DMS53 (cell line): ENCODE measurements at places on chromosomes 4 and X.

DNA sequence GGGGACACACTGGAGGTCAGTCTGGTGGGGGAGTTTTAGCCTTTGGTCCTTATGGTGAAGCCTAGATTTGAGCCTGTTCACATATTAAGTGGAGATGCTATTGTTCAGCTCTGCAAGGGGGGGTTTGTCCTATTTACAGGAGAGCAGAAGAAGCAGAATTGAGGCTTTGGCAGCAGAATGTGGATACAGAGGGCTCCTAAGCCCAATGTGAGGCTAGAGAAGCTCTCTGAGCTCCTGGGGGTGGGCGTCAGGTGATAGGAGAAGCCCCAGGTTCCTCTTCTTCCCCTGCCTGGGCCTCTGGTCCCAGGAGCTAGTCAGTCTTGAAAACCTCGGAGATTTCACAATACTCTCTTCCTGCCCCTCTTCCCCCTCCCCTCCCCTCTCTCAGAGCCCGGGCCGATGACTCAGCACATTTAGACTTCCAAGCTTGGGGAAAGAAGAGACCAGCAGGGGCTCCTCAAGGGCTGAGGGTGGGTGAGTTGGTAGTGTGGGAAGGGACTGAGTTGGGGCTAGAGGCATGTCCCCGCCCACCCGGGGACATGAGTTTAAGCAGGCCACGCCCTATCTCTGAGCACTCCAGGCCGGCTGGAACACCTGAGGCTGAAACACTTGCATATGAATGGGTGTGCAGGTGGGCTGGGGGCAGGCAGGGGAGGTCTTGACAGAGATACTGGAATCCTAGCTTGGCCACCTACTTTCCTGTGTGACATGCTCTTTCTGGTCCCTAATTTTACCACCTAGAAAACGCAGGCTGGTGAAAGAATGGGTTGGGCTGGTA lies 3.4 kb downstream of the TFE3 start:
- DNase-seq, result peak; percentile 85

DNA sequence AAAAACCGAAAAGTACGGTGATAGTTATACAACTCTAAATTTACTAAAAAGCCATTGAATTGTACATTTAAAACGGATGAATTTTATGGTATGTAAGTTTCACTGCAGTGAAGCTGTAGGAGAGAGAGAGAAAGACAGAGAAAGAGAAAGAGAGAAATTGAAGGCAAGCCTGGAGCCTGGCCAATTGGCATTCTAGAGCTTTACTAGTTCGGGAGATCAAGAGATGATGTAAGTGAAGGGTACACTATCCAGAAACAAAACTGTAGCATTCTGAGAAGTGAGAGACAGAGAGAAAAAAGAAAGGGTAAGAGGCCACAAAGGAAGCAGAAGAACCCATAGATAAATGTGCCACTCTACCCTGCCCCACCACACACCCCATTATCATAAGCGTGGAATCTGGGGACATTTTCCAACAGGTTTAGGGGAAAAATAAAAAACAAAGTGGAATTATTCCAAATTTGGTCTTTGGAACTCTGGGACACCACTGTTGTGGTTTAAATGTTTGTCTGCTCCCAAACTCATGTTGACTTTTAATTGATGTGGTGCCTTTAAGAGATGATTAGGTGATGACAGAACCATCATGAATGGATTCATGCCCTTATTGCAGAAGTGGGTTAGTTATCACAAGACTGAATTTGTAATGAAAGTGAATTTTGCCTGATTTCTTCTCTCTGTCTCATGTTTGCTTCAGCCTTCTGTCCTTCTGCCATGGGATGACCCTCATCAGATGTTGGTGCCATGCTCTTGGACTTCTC lies 123.0 kb upstream of the PLS3 start:
- no peak for DNase-seq

DNA sequence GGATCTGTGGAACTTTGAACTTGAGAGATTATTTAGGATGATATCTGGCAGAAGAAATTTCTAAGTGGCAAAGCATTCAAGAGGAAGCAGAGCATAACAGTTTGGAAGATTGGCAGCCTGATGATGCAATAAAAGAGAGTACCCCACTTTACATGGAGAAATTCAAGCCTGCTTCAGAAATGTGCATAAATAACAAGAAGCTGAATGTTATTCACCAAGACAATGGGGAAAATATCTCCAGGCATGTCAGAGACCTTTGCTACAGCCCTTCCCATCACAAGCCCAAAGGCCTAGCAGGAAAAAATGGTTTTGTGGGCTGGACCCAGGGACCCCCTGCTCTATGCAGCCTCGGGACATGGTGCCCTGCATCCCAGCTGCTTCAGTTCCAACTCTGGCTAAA lies 420.8 kb downstream of the DTHD1 start:
- no peak for DNase-seq

GRCh38 chrX:52995987-52996331 lies 37.6 kb upstream of the FAM156A start:
- DNase-seq, result no peak

GRCh38 chrX:51889851-51890250 lies 3.6 kb upstream of the MAGED1 start:
- no peak for DNase-seq

GRCh38 chrX:115237056-115237455 lies 3.2 kb upstream of the LRCH2 start:
- DNase-seq, result no peak

DNA sequence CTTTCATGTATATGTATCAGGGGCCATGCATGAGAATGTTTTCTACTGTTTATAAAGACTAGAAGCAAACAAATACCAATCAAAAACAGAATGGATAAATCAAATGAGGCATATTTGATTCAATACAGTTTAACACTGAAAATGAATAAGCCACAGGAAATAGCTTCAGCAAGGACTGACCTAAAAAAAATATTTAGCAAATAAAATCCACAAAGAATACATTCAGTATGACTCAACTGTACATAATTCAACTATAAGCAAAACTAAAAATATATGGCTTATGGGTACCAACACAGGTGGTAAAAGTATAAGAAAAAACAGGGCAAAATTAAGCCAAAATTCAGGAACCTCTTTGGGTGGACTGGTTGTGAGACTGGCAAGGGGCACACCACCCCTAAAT lies 112.9 kb downstream of the KCNIP4 start:
- DNase-seq, result no peak

DNA sequence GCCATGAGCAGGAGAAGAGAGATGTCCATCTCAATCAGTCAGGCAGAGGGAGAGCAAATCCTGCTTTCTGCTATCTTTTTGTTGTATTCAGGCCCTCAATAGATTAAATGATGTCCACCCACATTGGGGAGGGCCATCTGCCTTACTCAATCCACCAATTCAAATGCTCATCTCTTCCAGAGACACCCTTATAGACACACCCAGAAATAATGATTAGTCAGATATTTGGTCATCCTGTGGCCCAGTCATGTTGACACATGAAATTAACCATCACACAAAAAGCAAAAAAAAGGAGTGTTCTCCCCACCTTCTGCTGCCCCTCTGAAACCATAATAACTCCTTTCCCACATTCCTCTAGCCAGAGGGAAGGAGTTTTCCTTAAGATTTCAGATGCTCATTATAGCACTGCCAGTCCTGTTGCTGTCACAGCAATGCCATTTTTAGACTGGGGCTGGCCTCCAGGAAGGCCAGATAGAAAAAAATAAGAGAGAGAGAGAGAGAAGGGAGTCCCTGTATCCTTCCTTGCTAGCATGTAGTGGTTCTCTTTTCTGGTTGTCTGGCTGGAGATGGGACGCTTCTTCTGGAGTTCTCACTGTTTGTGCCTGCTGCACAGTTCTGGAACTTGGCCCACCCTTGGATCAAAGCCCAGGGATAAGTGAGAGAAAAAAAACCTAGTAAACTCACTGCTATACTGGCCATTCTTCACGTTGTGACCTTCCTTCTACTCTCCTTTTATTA lies 177.7 kb downstream of the RBM46 start:
- no peak for DNase-seq

DNA sequence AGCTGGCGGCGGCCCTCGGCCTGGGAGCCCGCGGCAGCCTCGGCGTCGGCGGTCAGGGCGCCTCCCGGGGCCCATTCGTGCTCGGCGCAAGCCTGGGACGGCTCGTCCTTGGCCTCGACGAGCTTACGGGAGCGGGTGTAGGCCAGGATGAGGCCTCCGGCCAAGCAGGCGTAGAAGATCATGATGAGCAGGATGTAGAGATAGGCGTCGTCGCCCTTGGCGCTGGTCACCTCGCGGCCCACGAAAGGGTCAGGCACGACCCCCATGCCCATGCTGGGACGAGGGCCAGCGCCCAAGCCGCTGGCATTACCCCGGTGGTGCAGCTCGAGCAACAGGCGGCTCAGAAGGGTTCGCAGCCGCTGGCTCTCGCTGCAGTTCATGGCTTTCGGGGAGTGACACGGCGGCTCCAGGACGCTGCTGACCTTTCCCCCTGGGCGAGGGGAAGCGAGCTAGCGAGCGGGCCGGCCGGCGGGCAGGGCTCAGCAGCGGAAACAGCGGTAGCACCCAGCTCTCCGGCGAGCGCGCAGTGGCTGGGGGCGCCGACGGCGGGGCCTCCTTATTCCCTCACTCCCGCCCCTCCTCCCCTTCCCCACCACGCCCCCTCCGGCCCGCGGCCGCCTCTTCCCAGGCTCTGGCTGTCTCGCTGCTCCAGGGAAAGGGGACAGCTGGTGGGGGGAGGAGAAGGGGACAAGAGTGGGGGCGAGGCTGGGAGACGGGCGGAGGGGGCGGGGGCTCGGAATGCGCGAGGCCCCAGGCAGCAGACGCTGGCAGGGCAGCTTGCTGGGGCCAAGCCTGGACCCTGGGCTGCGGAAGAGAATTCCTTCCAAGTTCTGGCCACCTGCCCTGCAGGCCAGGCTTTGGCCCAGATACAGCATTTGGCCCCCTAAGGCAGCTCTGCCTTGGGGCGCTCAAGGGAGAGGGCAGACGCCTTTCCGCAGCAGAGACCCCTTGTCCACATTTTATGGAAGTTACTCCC lies at the start of gene KCNE5:
Gene KCNE5 (minus strand): TSS at position 532 of the 976 bp plus-strand sequence. CDS start 152 bp downstream, at position 380.
- DNase-seq, result no peak

GRCh38 chr4:177404342-177404741 lies 37.9 kb downstream of the AGA start:
- no peak for DNase-seq

DNA sequence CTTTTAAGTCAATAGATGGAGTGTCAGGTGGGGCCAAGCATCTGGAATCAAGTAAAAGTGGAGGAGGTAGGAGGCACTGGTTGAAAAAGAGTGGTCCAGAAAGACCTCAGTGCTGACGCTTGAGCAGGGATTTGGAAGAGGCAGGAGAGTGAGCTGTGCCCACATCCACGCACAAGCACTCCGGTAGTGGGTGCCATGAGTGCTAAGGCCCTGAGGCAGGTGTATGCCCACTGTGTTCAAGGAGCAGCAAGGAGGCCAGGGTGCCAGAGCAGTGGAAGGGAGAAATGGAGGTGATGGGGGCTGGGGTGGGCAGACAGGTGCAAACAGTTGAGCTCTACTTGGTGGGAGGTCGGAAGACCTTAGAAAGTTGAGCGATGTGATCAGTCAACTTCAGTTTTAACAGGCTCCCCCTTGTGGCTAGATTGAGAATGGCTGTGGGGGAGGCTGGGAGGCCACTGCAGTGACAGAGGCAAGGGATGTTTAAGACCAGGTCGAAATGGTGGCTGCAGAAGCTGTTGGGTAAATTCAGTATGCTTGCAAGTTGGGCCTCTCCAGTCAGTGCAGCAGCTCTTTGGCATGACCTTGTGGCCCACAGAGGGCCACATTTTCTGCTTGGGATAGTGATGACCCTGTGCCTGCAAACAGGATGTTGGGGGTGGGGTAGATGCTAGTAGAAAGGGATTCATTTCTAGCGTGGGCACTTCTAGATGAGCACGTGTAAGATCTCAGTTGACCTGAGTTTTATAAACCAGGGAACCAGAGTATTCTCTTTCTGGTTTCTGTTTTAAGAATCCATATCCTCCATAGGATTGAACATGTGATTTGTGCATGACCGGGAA lies 12.7 kb downstream of the TKTL1 start:
- DNase-seq, result peak; percentile 62

GRCh38 chr4:66506985-66507384 lies 836.7 kb upstream of the EPHA5 start:
- DNase-seq, result no peak

DNA sequence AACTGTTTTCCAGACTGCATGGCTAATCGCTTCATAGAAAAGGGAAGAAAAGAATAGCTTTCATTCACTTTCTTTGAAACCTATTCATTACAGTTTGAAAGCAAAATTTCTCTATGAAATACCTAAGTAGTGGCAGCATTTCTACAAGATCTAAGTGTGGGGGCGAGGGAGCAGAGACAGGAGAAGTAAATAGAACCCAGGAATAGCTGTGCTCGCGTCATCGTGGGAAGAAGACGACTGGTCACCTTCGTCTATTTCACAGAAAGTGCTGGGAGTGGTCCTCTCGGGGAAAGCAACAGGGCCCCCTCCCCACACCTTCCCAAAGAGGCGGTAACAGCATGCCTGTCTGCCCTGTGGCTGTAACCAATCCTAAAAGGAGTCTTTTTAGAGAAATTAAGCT lies 169.9 kb upstream of the NOCT start:
- no peak for DNase-seq

- no peak for DNase-seq
Measured at GRCh38 chrX:68175562-68175961, 257.7 kb downstream of the OPHN1 start.

- DNase-seq, result peak; percentile 12
Measured at GRCh38 chr4:93157986-93158385, 670.6 kb upstream of the ATOH1 start.

- no peak for DNase-seq
Measured at GRCh38 chr4:175961604-175962003, 104.0 kb upstream of the WDR17 start.

DNA sequence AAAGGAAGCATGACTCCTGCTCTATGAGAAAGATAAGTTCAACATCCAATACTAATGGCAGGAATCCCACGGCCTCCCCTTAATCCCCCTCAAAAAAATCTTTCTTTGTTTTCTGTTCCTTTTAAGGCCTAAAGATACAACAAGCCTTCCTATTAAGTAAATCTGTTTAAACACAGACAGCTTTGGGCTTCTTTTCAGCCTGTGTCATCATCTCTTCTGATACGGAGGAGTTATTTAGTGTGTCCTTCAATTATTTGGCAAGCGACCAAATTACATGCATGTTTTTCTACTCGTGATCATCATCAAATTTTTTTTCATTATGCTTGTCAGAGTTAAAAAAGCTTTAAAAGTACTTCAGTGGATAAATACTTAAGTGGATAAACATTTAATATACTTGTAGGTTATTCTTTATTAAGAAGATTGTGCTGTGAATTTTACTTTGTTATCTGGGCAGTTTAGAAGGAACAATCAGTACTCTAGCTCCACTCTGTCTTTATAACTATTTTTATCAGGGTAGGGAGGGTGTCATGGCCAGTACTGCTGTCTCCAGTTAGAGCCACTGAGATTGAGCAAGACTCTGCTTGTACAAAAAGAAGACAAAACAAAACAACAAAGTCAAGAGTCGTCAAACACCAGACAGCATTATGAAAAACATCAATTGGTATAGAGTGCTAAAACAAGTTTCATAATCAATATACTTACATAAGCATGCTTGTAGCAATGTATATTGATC lies 210.7 kb downstream of the PRR32 start:
- DNase-seq, result no peak

GRCh38 chrX:137366018-137366633 lies 199.8 kb upstream of the ZIC3 start:
- DNase-seq, result peak; percentile 5

- no peak for DNase-seq
Measured at GRCh38 chr4:145861336-145862318, 77.0 kb downstream of the ZNF827 start.
